ENCODE measurements at places on chromosomes 16 and 17. TPM values are rescaled to one million over a fixed set of nuclear protein-coding genes. Genes with fewer than 3 reads are reported as not detected.
A peak's percentile ranks its signal among the peaks of the same experiment; 100 is the strongest.

DNA sequence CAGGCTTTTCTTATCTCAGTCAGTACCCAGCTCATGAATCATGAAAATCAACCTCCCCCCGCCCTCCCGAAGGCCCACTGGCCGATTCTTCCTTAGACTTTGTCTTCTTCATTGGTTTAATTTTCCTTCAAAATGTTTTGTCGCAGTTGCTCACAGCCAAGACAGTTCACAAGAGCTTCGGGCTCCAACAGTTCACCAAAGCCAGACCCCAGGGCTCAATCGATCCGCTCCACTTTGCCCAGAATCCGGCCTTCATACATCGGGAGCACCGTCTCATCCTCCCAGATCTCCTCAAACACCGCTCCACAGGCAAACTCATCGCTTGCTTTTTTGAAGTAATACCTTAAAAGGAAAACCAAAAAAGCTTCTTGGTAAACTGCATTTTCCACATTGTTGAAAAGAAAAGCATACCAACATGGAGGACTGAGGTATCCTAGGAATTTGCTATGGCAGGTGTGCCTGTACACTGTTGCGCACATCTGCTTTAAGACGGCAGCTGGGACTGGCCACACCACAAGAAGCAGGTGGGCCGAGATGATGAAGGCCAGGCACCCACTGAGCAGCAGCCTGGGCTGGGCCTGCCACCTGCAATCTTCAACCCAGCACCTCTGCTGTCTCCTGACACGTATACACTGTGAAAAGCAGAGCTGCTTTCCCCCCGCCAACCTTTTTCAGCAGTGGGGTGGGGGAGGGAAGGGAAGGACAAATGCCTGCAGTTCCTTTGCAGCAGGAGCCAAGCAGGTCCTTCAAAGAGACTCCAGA lies 31.5 kb downstream of the AXIN2 start:
- H3K27me3 ChIP-seq: no peaks in the 10 kb centered on the region
- peaks cover 36% of the 10 kb centered on the region for H3K36me3 ChIP-seq
- H3K4me1 ChIP-seq: peaks cover 37% of the 10 kb centered on the region
- H3K4me3 ChIP-seq: no peak overlapping the region
- no peak for DNase-seq
- H3K27ac ChIP-seq: peak overlapping the region; percentile 88

DNA sequence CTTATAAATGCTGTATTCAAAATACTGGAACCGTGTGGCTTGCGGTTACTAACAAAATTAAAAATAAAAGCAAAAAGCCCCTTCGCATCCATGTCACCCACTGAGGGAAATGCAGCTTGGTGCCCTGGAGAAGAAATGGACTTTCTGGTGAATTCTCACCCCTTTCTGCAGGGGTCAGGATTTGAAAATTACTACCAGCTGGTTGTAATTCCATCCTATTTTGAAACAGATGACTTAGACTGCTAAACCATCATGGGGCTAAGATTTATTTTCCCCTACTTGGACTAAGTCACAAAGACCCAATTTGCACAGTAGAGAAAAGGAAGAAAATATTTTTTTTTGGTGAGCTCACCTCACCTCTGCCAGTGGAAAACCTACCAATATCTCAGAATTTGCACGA lies 111.4 kb upstream of the MYOCD start:
- no peaks in the 10 kb centered on the region for H3K27me3 ChIP-seq
- H3K4me1 ChIP-seq: peaks cover 9% of the 10 kb centered on the region
- H3K4me3 ChIP-seq: no peak overlapping the region
- no peak overlapping the region for H3K27ac ChIP-seq

Gene KCNG4
- not detected for total RNA-seq

Gene SPNS2
- 11.2 TPM for total RNA-seq

DNA sequence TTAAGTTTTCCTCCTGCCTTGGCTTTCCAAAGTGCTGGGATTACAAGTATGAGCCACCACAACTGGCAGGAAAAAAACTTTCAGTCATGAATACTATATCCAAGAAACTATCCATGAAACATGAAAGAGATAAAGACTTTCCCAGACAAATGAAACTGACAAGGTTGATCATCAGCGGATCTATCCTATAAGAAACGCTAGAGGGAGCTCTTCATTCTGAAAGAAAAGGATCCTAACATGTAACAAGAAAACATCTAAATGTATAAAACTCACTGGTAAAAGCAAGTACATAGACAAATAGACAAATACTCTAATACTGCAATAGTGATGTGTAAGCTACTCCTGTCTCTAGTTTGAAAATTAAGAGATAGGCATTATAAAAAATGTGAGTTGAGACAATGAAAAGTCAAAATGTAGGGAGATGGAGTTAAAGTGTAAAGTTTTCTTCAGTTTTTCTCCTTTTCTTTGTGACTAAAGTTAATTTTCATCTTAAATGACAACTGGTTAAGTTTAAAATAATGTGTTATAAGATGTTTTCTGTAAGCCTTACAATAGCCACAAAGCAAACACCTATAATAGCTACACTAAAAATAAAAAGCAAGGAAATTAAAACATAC lies 79.6 kb upstream of the TEKT1 start:
- peaks cover 11% of the 10 kb centered on the region for H3K4me1 ChIP-seq
- DNase-seq: no peak

Gene KRT33A
- total RNA-seq: not detected

Gene TBC1D3E
- total RNA-seq: not detected

Measured in left ventricle myocardium inferior (tissue), 1 donor.